Activated CD8-positive, alpha-beta memory T cell treated with anti-CD3 and anti-CD28 coated beads for 4 hours (primary cell): ENCODE measurements at places on chromosomes 16 and 17.
A peak's percentile ranks its signal among the peaks of the same experiment; 100 is the strongest.

- no peak for DNase-seq
These were observed 170.2 kb downstream of the TOX3 start for GRCh38 chr16:52376676-52377280.

DNA sequence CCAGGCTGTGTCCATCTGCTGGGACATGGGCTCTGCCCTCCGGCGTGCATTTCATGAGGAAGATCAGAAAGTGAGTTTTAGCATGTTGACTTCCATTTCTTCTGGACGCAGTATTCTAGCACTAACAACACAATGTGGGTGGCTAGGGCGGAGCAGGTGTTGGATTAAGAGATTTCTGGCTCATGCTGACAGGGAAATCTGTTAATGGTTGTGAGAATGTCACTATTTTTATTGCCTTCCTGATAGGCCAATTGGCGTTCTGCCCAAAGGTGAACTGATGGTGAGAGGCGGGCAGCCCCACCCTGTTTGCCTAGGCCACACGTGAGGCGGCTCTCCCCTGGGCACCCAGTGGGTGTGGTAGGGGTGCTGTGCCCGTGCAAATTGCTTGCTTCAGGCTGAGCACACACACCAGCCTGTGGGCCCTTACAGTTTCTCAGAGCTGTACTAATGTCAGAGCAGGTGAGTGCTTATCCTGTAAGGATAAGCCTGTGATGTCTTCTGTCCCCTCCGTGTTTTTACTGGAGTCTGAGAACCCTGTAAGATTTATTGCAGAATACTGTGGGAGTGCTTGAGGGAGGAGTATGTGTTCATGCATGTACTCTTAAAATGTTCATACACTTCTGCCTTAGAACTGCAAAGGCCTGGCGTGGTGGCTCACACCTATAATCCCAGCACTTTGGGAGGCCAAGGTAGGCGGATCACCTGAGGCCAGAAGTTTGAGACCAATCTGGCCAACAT lies 30.9 kb downstream of the PGS1 start:
- no peak for DNase-seq

- no peak for DNase-seq
These were observed 6.9 kb upstream of the SCNN1G start for GRCh38 chr16:23175651-23176050.

GRCh38 chr16:67245186-67245585 lies 2.1 kb downstream of the FHOD1 start:
- no peak for DNase-seq

DNA sequence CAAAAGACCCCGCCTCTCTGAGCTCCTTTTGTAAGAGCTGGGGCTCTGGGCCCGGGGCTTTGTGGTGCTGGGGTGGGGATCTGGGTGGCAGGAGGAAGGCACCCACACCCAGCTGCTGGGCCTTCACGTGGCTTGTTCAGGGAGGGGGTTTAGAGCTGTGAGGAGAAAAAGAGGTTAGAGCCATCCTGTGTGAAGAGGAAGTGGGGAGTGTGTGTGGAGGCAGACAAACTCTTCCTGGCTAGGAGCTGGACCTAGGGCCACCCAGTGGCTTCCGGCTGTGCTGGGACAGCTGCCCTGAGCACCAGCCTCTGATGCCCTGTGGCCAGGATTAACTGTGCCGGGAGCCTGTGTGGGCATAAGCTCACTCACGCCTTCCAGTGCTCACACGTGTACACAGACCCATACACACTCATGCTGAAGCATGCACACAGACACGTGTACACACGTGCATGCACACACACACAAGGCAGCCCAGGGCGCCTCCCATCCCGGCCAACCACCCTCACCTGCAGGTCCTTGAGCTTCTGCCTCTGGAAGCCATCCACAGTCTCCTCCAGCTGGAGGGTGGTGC lies 7.4 kb downstream of the CIBAR2 start:
- DNase-seq: no peak

DNA sequence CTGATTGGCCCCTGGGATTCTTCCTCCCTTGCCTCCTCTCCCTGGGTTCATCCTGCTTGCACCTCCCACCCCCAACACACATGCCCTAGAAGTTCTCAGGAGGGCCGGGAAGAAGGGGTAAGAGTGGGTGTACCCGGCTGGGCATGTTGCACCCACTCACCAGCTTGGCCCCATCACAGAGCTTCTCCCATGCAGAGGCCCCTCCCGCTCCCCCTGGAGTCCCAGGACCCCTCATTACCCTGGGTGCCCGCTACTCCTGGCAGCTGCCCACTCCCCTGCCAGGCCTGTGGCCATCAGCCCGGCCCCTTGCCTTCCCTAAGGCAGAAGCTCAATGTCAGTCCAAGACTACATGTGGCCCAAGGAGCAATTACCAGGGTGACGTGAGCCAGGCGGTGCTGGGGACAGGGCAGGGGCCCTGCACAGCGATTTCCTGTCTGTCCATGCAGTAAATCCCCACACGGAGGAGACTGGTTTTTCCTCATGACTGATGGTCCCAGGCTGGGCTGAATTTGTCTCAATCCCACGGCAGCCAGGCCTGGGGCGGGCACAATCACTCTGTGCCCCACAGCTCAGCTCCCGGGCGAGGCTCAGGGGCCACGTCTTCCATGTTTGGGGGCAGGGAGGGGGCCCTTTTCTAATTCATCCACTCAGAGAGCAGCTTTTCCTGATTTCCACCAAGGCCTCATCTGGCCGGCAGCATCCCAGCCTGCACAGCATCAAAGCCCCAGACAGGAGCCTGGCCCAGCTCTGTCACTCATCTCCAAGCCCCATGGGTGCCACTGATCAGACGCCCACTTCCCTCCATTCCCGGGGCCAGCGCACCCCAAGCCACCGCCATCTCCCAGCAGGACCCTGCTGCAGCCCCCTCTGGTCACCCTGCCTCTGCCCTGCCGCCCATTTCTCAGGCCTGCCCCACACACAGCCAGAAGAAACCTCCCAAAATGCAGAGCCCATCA lies 234.7 kb downstream of the KATNIP start:
- DNase-seq: no peak

DNA sequence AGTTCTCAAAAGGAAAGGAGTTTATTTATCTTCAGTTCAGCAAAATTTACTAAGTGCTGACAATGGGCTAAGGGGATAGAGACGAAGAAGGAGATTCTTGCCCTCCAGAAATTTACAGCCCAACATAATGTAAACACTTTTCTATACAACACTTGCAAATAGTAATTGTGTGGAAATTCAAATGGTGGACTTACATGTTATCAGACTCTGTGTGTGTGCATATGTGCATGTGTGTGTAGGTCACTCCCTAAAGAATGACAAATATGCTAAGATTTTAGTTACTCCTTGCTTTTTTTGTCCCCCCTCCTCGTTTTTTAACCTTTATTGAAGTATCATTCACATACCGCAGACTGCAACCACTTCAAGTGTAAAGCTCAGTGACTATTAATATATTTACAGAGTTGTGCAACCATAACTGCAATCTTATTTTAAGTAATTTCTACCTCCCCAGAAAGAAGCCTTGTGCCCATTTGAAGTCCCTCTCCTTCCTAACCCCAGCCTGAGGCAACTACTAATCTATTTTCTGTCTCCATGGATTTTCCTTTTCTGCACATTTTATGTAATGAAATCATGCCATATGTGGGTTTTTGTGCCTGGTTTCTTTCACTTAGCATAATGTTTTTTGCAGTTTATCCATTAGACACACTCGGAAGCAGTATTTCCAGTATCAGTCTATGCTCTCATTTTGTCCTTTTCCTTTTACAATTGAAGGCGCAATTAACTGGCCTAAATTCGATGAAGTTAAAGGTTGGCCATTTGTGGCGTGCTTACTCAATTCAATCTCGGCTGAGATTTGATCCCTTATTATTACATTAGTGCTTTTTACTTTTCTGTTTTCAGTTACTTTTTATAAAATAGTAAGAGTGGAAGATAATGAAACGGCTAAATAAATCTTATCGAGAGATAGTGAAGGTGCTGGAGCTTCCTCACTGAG lies 318.4 kb downstream of the HAPSTR1 start:
- no peak for DNase-seq

DNA sequence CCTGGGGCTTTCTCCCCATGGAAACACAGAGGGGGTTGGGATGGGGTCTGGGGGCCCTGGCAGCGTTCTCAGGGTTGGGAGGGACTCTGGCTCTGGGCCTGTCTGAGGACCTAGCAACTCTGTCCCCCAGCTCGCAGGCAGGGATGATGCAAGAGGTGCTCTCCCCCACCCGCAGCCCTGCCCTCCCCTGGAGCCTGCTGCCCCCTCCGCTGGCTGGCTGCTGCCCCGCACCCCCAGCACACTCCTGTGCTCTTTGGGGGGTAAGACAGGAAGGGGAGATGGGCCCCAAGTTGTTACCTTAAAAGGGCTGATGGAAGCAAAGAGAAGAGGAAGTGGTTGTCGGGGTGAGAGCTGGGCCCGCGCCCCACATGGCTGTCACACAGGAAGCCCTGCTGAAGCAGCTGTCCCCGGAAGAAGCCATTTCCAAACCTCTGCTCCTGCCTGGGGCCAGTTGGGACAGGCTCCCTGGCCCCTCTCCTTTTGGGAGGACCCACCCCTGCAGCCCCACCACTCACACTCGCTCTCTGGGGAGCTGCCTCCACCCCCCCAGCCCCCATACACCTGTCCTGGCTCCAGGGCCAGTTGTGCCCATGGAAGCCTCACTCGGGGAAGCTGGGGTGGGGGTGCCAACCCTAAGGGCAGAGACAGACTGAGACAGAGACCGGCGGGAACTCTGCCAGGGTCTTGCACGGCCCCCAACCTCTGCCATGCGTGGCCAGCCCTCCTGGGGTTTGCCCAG lies 2.5 kb downstream of the CORO1A start:
- peak; percentile 68 for DNase-seq

DNA sequence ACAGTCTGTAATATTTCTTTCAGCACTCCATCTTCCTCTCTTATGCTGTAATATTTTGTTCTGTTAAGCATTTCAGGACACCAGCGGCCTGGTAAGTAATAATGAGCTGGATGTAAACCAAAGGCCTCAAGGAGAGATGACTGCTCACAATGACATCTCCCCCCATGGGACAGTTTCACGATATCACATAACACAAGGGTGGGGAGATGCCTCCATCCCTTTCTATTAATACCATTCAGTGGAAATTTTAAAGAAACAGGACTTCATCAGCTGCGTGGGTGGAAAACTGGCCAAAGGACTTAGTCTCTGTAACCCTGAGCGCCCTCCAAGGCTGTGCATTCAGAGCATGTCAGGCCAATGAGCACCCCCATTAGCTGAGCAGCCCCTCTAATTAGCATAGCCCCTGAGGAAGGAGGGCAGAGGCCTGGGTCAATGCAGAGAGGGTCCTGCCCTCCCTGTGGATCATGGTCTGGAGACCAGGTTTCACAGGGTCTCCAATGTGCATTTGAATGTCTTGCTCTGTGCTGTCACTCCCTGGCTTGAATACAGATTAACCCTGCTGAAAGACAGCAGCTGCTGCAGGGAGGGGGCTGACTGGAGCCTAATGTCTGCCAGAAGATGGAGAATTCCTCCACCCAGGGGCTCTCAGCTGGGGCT lies 156.4 kb downstream of the HS3ST2 start:
- no peak for DNase-seq
